ENCODE measurements at places on chromosomes 11 and 22.

GRCh38 chr22:47285981-47286380 is 523.5 kb downstream of the TBC1D22A start:
- no peak for DNase-seq

- DNase-seq: no peak
These were observed 6.8 kb downstream of the APOBEC3D start for GRCh38 chr22:39027717-39028116.

DNA sequence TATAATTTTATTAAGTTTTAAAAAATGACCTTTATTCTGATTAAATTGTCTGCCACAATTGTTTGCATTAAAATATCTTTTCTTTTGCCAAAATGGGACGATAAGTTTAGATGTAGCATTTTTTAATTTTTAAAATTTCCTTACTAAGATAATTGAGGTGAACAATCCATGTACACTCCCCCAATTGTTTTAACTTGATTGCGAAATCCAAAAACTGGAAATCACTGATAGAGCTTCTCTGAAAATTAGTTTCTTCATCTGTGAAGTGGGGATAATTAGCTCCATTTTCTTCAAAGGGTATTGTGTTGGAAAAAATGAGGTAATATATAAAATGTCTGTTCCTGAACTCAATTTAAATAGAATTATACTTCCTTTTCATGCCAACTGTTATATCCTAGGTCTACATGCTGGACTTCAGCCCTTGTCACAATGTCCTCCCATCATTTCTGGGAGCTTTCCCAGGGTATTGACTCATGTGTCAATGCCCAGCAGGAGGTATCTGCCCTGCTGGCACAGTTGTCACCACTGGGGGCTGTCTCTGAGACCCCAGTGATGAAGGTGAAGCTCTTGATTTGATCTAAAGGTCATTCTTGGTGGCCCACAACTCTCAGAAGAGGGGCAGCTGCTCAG is 28.7 kb upstream of the NAV2 start:
- no peak for DNase-seq

DNA sequence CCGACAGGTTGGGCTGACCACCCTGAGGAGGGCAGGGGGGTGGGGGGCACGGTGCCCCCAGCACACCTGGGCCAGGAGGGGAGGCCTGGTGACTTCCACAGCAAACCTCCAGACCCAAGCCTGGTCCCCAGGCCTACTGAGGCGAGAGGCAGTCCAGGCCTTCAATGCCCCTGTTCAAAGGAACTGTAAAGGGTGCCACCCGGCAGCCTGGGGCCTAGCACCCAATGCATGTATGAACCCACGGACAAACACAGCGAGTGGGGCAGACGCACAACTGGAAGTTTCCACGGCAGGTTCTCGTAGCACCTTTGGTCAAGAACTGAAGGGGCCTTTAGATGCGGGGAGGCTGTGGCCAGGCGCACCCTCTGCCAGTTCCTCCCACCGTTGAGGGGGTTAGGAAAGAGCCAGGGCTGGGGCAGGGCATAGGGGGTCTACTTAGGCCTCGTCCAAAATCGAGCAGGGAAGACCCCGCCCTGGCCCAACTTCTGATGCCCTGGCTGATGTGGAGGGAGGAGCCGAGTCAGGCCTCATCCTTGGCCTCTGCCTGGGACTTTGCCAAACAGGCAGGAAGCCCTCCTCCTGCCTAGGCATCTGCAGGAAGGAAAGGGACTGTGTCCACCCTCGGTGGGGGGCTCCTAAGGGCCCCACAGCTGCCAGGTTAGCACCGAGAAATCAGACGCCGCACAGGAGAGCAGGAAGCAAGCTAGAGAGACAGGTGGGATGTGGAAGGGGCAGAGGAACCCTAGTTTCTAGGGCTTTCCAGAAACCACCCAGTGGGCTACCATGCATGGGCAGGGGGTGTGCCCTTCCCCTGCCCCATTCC is 6.6 kb downstream of the CBX6 start:
- no peak for DNase-seq

- no peak for DNase-seq
These were observed 13.1 kb downstream of the OR10W1 start for GRCh38 chr11:58254936-58255335.

DNA sequence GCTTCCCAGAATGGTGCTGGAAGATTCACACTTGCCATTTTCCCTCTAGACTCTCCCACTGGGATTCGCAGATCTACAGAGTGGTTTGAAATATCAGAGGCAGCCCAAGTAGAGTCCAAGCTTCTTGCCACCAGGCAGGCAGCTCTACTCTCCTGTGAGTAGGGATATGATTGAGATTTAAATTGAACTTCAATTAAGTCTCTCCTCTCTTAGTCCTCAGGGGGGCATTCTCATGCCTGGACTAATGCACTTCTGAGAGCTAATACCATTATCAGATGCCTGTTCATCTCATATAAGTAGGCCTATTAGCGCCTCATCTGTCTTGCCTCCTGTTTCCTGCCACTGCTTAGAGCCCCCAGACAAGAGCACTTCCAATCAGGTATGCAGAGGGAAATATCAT is 25.5 kb upstream of the AMPD3 start:
- DNase-seq: no peak

DNA sequence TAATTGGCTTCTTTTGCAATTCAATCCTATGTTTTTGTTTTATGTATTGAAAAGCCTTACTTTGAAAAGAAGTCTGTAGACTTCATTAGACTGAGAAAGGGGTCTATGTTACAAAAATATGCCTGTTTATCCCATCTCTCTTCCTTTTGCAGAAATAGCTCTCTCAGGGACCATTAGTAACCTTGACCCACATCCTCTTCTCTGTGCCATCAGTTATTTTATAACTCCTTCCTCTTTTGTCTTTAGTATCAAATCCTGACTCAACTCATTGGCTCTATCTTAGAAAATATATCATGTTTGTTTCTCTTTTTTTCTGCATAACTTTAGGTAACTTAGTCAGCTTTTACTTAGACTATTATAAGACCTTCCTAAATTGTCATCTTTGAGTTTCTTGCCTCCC is 20.3 kb downstream of the ZC3H12C start:
- DNase-seq: no peak

DNA sequence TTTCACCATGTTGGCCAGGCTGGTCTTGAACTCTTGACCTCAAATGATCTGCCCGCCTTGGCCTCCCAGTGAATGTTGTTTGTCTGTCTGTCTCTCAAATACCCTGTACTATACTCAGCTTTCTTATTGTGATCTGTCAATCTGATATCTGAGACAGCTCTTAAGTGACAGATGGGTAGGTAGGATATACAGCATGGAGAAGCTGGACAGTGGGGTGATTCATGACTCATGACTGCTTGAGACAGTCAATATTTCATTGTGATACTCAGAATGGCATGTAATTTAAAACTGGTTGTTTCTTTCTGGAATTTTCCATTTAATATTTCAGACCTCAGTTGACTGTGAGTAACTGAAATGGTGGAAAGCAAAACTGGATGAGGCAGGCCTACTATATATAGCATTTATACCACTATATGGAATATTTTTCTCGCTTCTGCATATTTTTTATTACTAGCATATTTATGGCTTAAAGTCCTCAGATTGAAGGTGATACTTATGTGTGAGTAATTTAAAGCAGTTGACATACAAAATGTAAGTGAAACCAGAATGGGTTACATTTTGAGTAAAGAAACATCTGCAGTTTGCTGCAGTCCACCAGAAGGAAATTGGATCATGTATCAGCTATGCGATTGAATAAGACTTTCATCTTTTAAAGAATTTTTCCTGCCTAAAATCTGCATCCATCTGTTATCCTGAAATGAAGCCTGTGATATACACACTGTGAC is 22.3 kb downstream of the ARHGAP42 start:
- DNase-seq: no peak

- no peak for DNase-seq
These were observed at the start of gene MMP7 for GRCh38 chr11:102530558-102530957. Gene MMP7, minus strand, starts transcription at chr11:102530747. Its CDS starts 47 bp downstream, at chr11:102530700.

- no peak for DNase-seq
These were observed 113.9 kb downstream of the DBX1 start for GRCh38 chr11:20046416-20046815.

GRCh38 chr11:64556044-64556720 is 34.8 kb upstream of the SLC22A12 start:
- DNase-seq: no peak

- no peak for DNase-seq
These were observed 7.1 kb downstream of the LRRC32 start for GRCh38 chr11:76663486-76663810.

DNA sequence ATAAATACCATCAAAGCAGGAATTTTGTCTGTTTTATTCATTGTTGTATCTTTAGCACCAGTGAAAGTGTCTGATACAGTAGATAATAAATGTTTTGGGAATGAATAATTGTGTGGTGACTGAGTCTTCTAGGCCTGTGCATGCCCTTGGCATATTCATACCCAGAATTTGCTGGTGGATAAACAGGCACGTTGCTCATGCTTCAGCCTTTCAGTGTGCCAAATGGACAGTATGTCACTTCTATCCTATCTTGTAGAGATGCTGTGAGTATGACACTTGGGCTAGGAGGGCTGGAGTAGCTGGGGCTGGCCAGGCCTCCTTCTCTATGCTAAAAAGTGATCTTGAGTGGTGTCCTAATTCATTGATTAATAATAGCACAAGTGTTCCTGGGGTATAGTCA is 287.3 kb upstream of the DDI1 start:
- DNase-seq: no peak

- no peak for DNase-seq
These were observed 395.2 kb upstream of the CNTN5 start for GRCh38 chr11:98625526-98625925.

- DNase-seq: no peak
These were observed 1.3 kb downstream of the FADD start for GRCh38 chr11:70204466-70204799.

- DNase-seq: no peak
These were observed 22.8 kb downstream of the NPAT start for GRCh38 chr11:108199446-108200321.

GRCh38 chr22:19406281-19406811 is 25.2 kb downstream of the HIRA start:
- no peak for DNase-seq

DNA sequence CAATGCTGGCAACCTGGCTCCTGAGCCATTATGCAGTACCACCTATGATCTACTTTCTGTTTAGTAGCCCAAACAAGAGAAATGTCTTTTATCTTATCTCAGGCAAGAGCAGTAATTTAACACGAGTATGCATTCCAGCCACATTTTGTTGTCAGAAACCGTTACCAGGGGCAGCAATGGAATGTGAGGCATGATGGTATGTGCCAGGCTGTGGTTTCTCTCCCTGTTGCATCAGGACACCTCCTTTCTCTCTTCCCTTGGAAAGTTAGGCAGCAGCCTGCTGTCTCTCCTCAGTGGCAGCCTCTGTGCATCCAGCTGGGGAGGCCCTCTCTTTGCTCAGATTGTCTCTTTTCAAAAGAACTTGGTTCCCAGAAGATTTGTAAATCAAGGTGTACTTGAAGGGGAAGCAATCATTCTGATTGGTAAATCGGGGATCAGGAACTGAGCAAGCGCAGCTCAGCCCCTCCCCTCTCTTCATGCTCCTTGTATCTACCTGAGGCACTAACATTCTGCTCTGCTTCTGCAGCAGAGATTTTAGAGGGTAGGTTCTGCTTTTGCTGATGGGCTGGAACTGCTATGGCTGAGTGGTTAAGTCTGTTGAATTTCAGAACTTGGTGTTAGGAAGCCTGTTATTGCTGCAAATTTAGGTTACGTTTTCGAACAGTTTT is 229.2 kb downstream of the ADAMTS15 start:
- DNase-seq: no peak

- DNase-seq: no peak
These were observed 14.8 kb downstream of the FSHB start for GRCh38 chr11:30245621-30246020.

- no peak for DNase-seq
These were observed 212.0 kb downstream of the SWAP70 start for GRCh38 chr11:9875862-9876261.
